ENCODE measurements at places on chromosomes 5 and 9.

- DNase-seq = no peak
Observed at GRCh38 chr5:14597080-14597479, 15.5 kb downstream of the OTULINL start.

DNA sequence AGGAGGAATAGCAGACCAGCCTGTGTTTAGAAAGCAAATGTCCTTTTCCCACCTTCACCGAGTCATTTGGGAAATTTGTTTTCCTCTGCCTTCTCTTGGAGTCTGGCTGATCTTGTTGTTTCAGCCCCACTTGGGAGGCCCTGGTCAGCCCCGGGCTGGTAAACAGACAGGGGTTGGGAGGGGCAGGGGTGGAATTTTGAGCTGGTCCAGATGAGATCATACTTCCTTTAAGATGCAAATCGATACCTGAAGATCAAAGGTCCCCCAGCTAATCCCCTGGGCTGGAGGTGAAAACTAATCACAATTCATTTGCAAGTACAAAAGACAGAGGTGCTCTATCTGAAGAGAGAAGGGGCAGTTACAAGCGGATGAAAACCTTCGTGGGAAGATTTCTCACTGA is 118.4 kb downstream of the PAPPA start:
- no peak for DNase-seq

- peak; percentile 12 for DNase-seq
Observed at GRCh38 chr5:115770466-115770865, 46.0 kb downstream of the CDO1 start.

DNA sequence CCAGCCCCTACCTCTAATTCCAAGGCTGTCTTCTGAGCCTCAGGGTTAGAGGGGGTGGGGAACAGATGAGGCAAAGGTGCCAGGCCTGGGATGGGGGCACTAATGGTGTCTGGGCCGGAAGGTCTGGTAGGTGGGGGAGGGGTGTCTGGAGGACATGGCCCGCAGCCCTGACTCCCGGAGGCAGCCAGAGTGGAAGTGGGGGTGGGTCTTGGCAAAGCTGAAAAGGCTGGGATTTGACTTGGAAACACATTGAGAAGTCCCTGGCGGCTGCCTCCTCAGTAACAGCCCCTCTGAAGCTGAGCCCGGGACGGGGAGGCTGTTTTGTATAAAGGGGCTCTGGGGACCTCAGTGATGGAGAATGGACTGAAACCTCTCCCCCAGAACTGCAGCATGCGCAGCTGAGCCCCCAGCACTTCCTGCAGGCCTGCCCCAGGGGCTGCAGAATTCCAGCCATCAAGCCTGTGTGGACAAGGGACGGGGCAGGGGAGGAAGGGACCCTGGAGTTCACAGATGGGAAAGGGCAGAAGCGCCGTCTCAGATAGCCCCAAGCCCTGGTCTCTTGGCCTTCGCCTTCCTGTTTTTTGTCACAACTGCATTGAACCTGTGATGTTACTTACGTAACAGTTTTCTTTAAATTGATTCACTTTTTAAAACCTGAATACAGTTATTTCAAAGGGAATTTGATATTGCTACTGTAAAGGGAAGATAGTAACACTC is 49.3 kb upstream of the SYNPO start:
- no peak for DNase-seq

- no peak for DNase-seq
Observed at GRCh38 chr5:177973066-177973635, 22.9 kb downstream of the PROP1 start.

GRCh38 chr5:40682154-40683017 is 2.7 kb downstream of the PTGER4 start:
- no peak for DNase-seq

DNA sequence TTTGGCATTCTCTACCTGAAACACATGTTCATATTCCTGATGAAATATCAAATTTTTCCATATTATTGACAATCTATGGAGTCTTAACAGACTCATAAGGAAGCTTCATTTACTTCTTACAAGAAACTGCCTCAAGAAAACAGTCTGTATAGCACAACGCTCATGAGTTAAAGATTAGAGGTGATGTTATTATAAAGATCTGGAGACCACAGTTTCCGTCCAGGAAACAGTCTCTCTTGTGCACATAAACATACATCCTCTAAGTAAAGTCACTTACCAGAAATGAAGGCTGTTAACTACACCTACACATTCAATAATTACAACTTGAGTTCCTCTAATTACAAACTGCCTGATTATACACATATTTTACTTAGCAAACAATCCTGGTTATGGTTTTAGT is 86.9 kb downstream of the RAPGEF6 start:
- peak; percentile 64 for DNase-seq

DNA sequence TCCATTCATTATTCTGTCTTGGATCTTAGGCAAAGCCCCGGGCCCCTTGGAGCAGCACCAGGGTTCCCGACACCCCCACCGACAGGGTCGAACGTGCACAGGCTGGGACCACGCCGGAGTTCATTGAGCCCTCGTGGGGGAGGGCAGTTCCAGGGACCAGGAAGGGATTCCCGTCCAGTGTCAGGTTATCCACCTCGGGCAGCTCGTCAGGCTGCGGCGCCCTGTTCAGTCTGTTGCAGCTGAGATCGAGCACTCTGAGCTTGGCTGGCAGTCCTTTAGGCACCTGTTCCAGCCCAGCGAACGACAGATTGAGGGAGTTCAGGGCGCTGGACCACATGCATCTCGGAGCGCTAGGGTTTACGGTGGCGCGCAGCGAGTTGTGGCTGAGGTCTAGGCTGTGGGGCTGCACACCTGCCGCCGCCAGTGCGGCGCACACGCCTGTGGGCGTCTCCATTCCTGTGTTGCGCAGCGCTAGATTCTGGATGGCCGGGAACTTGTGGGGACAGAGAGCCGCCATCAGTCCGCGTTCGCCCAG is 1.1 kb downstream of the CD14 start:
- no peak for DNase-seq

DNA sequence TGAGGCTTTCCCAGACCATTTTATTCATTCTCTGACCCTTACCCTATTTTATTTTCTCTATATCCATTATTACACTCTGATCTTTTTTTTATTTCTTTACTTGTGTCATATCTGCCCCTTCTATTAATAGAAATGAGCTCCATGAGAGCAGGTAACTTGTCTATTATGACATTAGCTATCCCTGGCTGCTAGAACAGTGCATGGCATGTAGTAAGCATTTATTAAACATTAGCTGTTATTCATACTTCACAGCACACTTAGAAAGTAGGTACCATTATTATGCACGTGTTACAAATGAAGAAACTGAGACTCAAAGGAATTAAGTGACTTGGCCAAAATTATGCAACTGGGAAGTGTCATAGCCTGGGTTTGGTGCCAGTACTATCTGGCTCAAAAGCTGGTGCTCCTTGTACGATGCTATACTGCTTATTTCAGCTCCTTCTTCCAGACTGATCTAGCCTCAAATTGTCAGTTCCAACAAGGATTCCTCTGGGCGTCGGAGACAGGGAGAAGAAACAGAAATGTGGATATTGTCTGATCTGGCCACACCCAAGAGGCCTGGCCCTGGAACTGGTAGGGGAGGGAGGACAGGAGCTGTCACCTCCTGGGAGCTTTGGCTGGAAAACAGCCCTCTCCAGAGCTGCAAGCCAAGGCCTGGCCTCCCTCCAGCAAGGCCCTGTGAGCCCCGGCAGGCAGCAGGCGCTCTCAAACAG is 10.8 kb upstream of the NIPAL4 start:
- no peak for DNase-seq

GRCh38 chr9:123150708-123151503 is 117.4 kb downstream of the GPR21 start:
- no peak for DNase-seq

DNA sequence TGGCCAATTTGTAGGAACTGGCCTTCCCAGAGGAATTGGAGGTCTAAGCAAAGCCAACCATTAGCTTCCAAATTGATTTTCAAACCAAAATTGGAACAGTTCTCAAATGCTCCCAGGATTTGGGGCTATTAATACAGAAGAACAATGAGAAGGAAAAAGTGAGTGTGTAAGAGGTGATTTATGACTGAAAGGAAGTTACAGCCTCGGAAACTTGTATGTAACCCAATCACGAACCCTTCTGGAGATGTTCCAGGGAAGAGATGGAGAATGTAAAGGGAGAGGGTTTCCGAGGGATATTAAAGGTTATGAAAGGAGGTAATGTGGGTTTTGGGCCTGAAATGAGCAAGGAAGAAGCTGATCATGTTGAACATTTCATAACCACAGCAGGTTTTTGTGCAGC is 93.2 kb upstream of the CXCL14 start:
- no peak for DNase-seq

GRCh38 chr5:40220260-40220659 is 459.5 kb upstream of the PTGER4 start:
- no peak for DNase-seq

DNA sequence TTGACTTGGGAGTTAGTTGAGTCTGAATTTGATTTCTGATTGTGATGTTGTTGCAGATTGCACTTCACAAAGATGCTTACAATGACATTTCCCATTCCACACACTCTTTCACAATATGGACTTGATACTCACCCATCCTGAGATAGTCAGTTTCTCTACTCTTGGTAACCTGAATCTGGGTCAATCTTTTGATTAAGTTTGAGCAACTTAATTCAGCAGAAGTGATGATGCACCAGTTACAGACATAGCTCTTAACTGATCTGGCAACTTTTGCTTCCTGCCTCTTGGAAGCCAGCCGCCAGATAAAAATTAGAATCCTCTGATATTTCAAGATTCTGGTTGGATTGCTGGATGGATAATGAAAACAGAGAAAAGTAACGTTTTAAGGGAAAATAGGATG is 79.7 kb upstream of the OSMR start:
- no peak for DNase-seq

- DNase-seq = no peak
Observed at GRCh38 chr5:150694612-150695011, 6.2 kb downstream of the RBM22 start.

- no peak for DNase-seq
Observed at GRCh38 chr9:118558026-118558425, 811.2 kb downstream of the BRINP1 start.

DNA sequence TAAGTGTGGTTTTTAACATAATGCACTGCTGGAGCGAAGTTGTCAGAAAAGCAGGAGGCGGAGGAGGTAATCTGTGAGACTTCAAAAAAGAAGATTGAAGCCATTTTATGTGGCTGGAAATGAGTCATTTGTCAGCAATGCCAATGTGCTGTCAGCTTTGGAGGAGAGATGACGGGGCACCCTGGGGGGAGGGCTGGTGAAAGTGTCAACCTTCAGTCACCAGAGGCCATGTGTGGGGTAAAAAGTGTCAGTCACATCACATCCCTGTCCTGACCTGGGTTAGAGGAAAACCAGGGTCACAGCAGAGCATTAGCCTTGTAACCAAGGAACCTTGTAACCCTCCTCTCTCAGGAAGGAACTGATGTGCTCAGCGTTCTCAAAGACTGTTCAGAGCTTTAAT is 59.1 kb downstream of the TLR4 start:
- DNase-seq = no peak

DNA sequence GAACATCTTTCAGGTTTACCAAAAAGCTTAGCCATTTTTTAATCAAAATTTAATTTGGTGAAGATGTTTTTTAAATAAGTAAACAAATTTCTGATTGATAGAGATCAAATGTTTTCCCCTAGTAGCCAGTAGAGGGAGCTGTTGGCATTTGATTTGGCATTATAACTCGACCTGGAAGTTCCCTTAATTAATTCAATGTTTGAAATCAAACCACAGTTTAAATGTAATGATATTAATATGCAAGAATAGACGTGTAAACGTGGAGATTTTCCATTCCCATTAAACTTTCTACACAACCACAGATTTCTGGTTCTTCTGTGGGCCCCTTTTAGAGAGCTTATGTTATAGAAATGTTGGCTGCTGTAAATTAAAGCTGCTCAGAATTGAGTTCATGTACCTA is 148.1 kb upstream of the MPDZ start:
- DNase-seq = peak; percentile 9

GRCh38 chr9:122236681-122237080 is 7.9 kb upstream of the LHX6 start:
- no peak for DNase-seq
